ENCODE measurements at places on chromosomes 16 and 17. TPM values are rescaled to one million over a fixed set of nuclear protein-coding genes. Genes with fewer than 3 reads are reported as not detected.

SMYD4 gene
- total RNA-seq, result 5.3 TPM

CES5A gene
- total RNA-seq, result not detected

KRTAP2-2 gene
- total RNA-seq, result not detected

RPL27 gene
- total RNA-seq, result 1,265 TPM

DNASE1L2 gene
- total RNA-seq, result 0.21 TPM

RNF157 gene
- total RNA-seq, result 0.07 TPM

CUEDC1 gene
- total RNA-seq, result 15.1 TPM

SCIMP gene
- total RNA-seq, result not detected

TLCD1 gene
- total RNA-seq, result 20.2 TPM

LRRC46 gene
- 0.21 TPM for total RNA-seq

TBC1D3 gene
- total RNA-seq, result not detected

QRICH2 gene
- 0.78 TPM for total RNA-seq

SLC22A31 gene
- not detected for total RNA-seq

C17orf50 gene
- not detected for total RNA-seq

P2RX5 gene
- total RNA-seq, result 0.35 TPM

KCNH4 gene
- not detected for total RNA-seq

SP6 gene
- 5.2 TPM for total RNA-seq

SLC6A2 gene
- total RNA-seq, result 0.23 TPM

PTGES3L gene
- 0.28 TPM for total RNA-seq

ABCC12 gene
- not detected for total RNA-seq

RAB26 gene
- 0.49 TPM for total RNA-seq

VAMP2 gene
- 5.9 TPM for total RNA-seq

CD300LG gene
- total RNA-seq, result not detected

EMP2 gene
- total RNA-seq, result 24.9 TPM

FOXL1 gene
- 2.9 TPM for total RNA-seq

TBC1D10B gene
- 37.5 TPM for total RNA-seq

KRTAP4-4 gene
- total RNA-seq, result not detected

CACNB1 gene
- total RNA-seq, result 5.6 TPM

HS3ST2 gene
- total RNA-seq, result 0.35 TPM

CHST6 gene
- total RNA-seq, result 1.3 TPM

All from airway epithelial cell (primary cell).